NCI-H1694 (cell line): ENCODE measurements at places on chromosomes 2 and 18.

DNA sequence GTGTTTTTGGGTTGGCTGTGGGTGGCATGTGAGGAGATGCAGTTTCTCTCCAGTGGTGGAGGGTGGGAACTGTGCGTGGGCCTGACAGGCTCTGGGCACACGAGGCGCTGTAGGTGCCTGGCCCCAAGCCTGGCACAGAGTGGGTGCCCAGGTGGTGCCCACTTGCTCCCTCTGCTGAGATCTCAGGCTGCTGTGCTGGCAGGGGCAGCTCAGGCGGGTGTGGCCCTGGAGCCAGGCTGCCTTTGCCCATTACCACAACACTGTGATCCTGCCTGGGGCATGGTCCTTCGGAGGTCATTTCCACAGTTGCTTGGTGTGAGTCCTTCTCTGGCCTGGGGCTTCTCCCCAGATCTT lies 20.4 kb downstream of the TSHZ1 start:
- no peak for DNase-seq

GRCh38 chr18:46264255-46264654 lies 160.1 kb downstream of the HAUS1 start:
- DNase-seq, result no peak

- DNase-seq, result peak; percentile 95
Observed at GRCh38 chr2:114122930-114123329, 233.0 kb downstream of the ACTR3 start.

DNA sequence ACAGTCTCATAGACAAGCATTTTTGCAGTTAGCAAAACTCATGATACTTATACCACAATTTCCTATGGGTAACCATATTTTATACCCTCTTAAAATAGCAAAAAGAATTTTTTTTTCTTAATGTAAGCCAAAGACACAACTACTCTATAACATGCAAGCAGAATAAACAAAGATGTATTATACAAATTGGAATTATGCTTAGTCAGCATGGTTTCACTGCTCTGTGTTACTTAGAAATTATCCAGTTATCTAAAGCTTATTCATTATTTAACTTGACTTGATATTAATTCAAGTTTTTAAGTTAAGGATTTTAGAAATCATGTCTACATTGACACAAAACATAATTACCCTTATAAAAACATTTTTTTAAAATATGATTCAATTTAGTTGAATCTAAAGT lies 449.8 kb upstream of the CDH2 start:
- no peak for DNase-seq

DNA sequence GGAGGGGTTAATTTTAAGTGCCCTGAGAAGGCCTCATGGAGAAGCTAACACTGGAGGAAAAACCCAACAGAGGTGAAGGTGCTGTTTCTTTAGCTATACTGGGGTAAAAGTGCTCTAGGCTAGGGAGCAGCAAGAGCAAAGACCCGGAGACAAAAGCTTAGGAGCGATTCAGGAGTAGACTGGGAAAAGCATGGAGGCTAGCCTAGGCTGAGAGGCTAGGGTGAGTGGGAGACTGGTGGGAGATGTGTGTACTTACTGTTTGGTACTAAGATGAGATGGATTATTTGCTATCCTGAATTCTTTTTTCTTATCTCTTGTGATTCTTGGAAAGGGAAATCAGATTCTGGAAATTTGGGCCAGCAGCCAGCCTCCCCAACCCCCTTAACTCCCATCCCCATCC lies 2.0 kb downstream of the GIGYF2 start:
- no peak for DNase-seq
